ENCODE measurements at places on chromosomes 7 and 10.
A peak's percentile ranks its signal among the peaks of the same experiment; 100 is the strongest.

GRCh38 chr7:55307123-55307916 lies 57.8 kb upstream of the LANCL2 start:
- DNase-seq, result no peak

- DNase-seq, result no peak
Measured at GRCh38 chr7:112866424-112866823, 76.2 kb upstream of the TMEM168 start.

- DNase-seq, result no peak
Measured at GRCh38 chr7:29484280-29484679, 79.4 kb upstream of the PRR15 start.

- no peak for DNase-seq
Measured at GRCh38 chr10:47262606-47263533, 37.1 kb upstream of the GDF10 start.

GRCh38 chr10:129966889-129967578 lies 3.0 kb upstream of the EBF3 start:
- DNase-seq, result no peak

GRCh38 chr7:28498636-28499035 lies 86.3 kb downstream of the CREB5 start:
- DNase-seq, result no peak

GRCh38 chr7:69035826-69036225 lies 562.4 kb upstream of the AUTS2 start:
- DNase-seq, result no peak

DNA sequence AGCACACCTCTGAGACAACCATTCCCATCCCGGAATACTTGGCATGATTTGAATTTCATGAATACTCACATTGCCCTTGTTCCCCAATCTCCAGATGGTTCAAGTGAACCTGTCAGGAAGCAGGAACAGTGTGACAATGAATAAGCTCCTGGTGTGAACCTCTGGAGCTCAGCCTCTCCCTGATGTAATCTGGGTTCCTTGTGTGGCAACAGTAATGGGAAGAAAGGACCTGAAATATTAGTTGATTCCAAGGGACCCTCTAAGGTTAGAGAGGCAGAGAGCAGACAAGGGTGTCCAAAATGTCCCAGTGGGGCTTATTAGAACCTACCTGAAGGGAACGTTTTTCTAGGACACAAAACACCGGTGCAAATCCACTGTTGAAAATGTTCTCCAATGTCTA lies 8.5 kb downstream of the OR2A7 start:
- no peak for DNase-seq

GRCh38 chr7:119943942-119944600 lies 328.9 kb upstream of the KCND2 start:
- no peak for DNase-seq

GRCh38 chr7:37956791-37957190 lies 36.4 kb downstream of the EPDR1 start:
- DNase-seq, result no peak

DNA sequence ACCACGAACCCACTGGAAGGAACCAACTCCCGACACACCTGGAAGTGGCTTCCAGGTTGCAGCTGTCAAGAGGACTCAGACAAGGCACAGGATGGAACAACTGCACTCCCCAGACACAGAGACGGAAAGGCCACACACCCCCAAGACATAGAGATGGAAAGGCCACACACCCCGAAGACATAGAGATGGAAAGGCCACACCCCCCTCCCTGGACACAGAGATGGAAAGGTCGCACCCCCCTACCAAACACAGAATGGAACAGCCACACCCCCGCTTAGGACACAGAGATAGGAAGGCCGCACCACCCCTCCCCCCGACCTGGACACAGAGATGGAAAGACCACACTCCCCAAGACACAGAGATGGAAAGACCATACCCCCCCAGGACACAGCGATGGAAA lies 7.6 kb downstream of the ZNF511 start:
- DNase-seq, result no peak

DNA sequence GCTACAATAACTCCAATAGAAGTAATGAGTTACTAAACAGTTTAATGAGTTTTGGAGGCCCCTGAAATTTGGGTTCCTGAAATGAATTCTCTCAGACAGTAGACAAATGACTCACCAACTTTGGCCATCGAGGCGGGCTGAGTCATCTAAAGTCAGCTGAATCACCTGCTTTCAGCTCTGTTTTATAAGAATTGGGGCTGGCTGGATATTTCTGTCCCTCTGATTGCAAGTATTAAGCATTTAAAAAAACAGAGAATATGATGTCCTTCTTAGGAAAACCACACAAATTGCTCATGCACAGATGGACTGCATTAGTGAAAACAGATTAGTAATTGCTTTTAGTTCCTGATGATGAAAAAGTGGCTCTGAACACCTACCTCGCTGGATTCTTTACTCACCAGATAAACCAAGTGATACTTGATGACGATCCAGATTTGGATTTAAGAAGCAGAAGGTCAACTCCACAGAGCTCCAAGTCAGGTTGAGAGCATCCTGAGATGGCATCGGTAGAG lies 59.1 kb downstream of the ZNF365 start:
- peak; percentile 88 for DNase-seq

DNA sequence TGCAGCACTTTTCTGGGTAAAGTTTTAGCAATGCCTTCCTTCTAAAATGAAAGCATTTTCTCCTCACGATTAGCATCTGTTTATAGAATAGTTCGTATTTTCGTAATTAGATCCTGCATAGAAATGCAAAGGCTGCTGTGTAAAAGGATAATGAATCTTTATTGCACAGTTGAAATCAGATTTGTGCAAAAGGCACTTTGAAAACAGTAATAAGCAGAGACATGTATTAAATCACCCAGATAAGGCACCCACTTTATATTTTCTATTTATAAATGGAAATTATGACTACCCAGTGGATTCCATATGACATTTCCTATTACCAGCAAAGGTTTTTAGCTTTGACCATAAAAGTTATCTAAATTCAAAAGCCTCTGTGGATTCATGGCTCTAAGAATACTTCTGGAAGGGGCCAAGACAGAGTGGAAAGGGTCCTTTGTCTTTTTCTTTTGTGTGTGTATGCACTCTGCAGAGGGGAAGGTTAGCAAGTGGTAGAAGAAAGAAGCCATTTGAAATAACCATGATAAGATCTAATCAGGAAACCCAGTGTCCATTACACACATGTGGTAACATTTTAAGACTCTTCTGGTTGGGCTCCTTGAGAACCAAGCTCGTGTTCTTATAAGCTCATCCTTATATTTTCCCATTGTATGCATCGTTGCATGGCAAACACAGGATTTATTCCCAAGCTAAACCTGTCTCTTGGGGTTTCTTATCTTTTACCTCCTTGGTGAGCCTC lies 612.1 kb downstream of the AUTS2 start:
- no peak for DNase-seq

GRCh38 chr7:92735707-92736106 lies 100.7 kb downstream of the CDK6 start:
- no peak for DNase-seq
